ENCODE measurements at places on chromosomes 2 and 18. TPM values are rescaled to one million over a fixed set of nuclear protein-coding genes. Genes with fewer than 3 reads are reported as not detected.

TUBB8B gene
- total RNA-seq = 0.98 TPM

SPP2 gene
- not detected for total RNA-seq

POTEI gene
- total RNA-seq = 0.48 TPM

COLEC11 gene
- total RNA-seq = 2.5 TPM

CYTIP gene
- total RNA-seq = not detected

- no peak overlapping the region for H3K27ac ChIP-seq
- H3K36me3 ChIP-seq = no peaks in the 10 kb centered on the region
- H3K4me1 ChIP-seq = peaks cover 5% of the 10 kb centered on the region
- no peaks in the 10 kb centered on the region for H3K27me3 ChIP-seq
- DNase-seq = no peak
These were observed 382.1 kb downstream of the OSR1 start for GRCh38 chr2:18976168-18976961.

- no peak for DNase-seq
- H3K27me3 ChIP-seq = no peaks in the 10 kb centered on the region
- H3K27ac ChIP-seq = no peak overlapping the region
- H3K4me3 ChIP-seq = no peak overlapping the region
- H3K36me3 ChIP-seq = peaks cover 21% of the 10 kb centered on the region
- H3K4me1 ChIP-seq = no peaks in the 10 kb centered on the region
These were observed 56.4 kb downstream of the NDUFA10 start for GRCh38 chr2:239968717-239969116.

DNA sequence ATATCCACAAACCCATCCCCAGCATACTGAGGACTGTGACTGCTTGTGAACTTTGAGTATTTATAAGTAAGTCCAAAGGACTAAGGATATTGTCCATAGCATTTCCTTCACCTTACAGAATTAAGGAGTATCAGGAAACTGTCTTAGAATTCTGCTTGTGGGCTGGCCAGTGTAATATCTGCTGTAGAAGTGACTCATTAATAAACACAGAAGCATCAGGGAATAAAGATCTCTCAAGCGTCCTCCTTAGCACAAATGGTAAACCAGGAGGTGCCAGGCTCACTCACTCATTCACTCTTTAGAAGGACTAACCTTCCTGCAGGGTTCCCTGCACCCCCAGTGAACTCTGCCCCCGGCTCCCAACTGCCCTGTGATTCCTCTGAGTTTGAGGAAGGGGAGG is 31.0 kb downstream of the CCDC68 start:
- no peak overlapping the region for H3K4me3 ChIP-seq
- no peaks in the 10 kb centered on the region for H3K36me3 ChIP-seq
- no peak for DNase-seq
- H3K27ac ChIP-seq = no peak overlapping the region

DNA sequence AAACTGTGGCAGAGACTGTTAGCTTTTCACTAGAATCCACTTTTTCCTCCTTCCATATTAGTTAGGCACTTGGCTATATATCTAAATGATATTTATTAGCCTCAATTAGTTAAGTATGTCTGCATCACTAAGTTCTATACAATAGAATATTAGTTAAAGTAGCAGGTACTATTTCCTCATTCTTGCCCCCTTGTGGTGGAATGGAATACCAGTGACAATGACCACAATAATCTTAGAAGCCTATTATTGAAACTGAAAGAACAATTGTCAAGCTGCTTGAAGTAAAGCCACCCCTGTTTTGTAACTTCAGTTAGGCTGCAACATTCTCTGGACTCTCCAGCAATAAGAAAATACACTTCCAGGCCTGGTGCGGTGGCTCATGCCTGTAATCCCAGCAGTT is 476.3 kb upstream of the VWC2L start:
- H3K27me3 ChIP-seq = no peaks in the 10 kb centered on the region
- H3K36me3 ChIP-seq = no peaks in the 10 kb centered on the region
- DNase-seq = peak; percentile 44
- H3K27ac ChIP-seq = no peak overlapping the region
- no peaks in the 10 kb centered on the region for H3K4me1 ChIP-seq

DNA sequence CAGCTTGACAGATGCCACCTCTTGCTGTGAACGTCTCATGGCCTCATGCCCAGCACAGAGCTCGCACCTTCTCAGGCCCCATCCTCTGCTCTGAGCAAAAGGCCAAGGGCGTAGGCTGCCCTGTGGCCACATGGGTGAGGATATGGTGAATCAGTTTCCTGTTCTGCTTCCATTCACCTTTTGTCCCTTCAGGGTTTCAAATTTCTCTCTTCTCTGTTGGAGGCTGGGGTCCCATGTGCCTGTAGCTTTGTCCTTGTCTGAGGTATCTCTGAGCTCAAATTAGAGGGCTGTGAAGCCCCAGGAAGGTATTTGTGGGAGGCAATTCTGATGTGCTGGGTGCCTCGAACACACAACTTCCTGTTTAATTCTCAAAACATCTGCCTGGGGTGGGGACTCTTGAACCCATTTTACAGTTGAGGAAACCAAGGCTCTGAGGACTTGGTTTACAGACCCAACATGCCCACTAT is 29.0 kb downstream of the ZAP70 start:
- peaks cover 35% of the 10 kb centered on the region for H3K4me1 ChIP-seq
- H3K4me3 ChIP-seq = no peak overlapping the region
- H3K27me3 ChIP-seq = peaks cover 14% of the 10 kb centered on the region
- H3K27ac ChIP-seq = no peak overlapping the region

DNA sequence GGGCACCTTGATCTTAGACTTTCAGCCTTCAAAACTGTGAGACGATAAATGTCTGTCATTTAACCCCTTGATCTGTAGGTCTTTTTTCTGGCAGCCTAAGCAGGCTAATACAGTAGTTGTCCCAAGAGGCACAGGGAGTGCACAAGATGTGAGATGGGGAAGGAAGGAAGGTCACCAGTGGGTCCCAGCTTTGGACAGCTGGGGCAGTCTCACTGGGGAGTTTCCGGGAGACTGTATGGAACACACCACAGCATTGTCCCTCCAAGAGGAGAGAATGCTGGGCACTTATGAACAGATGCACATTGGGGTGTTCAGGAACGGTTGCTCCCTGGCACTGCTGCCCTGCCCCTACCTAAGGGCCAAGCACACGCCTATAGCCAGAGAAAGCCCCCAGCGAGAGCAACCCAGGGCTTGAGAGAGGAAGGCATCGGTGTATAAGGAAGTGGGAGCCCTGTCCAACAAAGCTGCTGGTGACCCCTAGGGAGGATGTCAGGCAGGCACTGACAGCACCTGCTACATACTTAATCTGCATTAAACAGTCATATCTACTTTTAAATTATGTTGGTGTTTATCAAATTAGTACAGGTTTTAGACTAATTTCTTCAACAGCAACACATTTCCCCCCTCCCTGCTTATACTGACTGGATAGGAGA is 11.6 kb upstream of the NCK2 start:
- no peaks in the 10 kb centered on the region for H3K4me1 ChIP-seq
- no peak overlapping the region for H3K27ac ChIP-seq
- no peak for DNase-seq
- no peaks in the 10 kb centered on the region for H3K36me3 ChIP-seq

GRCh38 chr2:223566396-223566795 is 35.8 kb downstream of the SCG2 start:
- H3K27me3 ChIP-seq = no peaks in the 10 kb centered on the region
- no peak overlapping the region for H3K27ac ChIP-seq
- no peak overlapping the region for H3K4me3 ChIP-seq

DNA sequence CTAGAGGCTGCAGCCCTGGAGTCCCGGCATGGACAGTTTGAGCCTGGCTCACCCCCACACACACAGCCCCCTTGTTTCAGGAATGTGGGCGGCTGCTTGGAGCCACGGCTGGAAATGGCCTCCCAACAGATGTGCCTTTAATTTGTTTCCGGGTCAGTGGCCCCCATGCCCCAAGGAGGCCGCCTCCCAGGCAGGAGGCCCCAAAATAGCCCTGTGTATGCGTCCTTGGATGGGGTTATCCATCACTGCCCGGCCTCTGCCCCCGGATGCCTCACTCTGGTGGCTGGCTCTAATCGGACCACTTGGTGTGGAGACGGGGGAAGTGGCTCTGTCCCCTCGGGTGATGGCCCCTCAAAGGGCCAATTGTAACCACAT is 151.9 kb upstream of the MYCN start:
- peaks cover 2% of the 10 kb centered on the region for H3K27me3 ChIP-seq
- H3K36me3 ChIP-seq = no peaks in the 10 kb centered on the region
- no peaks in the 10 kb centered on the region for H3K4me1 ChIP-seq
- no peak overlapping the region for H3K4me3 ChIP-seq
- H3K27ac ChIP-seq = no peak overlapping the region

DNA sequence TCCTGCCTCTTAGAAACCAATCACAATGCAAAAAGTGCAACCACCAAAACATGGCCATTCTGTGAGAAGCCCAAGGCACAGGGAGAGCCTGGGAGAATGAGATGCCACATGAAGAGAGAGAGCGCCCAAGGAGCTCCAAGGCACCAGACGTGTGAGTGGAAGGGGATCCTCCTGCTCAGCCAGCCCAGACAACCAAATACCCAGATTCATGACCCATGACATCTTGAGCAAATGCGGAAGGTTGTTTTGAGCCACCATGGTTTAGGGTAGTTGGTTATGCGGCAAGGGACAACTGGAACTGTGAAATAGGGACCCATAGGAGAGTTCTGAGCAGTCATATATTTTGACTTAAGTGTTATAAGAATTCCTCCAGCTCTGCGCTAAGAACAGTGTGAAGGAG is 7.0 kb downstream of the AFF3 start:
- no peaks in the 10 kb centered on the region for H3K36me3 ChIP-seq
- no peak overlapping the region for H3K4me3 ChIP-seq
- H3K27me3 ChIP-seq = no peaks in the 10 kb centered on the region
- no peak overlapping the region for H3K27ac ChIP-seq

GRCh38 chr2:152064001-152064400 is 34.8 kb downstream of the CACNB4 start:
- H3K4me1 ChIP-seq = no peaks in the 10 kb centered on the region
- no peak for DNase-seq
- H3K27me3 ChIP-seq = peaks cover 16% of the 10 kb centered on the region
- H3K27ac ChIP-seq = no peak overlapping the region
- no peak overlapping the region for H3K4me3 ChIP-seq

- no peaks in the 10 kb centered on the region for H3K36me3 ChIP-seq
- H3K4me1 ChIP-seq = peaks cover 22% of the 10 kb centered on the region
- no peak for DNase-seq
- no peak overlapping the region for H3K4me3 ChIP-seq
These were observed 133.3 kb downstream of the CAMKMT start for GRCh38 chr2:44495035-44495434.

GRCh38 chr2:209973328-209973727 is 29.1 kb upstream of the RPE start:
- no peaks in the 10 kb centered on the region for H3K4me1 ChIP-seq
- no peak overlapping the region for H3K27ac ChIP-seq
- peaks cover 5% of the 10 kb centered on the region for H3K27me3 ChIP-seq
- H3K36me3 ChIP-seq = no peaks in the 10 kb centered on the region
- no peak overlapping the region for H3K4me3 ChIP-seq
